ENCODE measurements at places on chromosomes 3 and 15. TPM values are rescaled to one million over a fixed set of nuclear protein-coding genes. Genes with fewer than 3 reads are reported as not detected.

GRCh38 chr3:138125548-138126221 lies 6.5 kb downstream of the A4GNT start:
- no peak for DNase-seq

DNA sequence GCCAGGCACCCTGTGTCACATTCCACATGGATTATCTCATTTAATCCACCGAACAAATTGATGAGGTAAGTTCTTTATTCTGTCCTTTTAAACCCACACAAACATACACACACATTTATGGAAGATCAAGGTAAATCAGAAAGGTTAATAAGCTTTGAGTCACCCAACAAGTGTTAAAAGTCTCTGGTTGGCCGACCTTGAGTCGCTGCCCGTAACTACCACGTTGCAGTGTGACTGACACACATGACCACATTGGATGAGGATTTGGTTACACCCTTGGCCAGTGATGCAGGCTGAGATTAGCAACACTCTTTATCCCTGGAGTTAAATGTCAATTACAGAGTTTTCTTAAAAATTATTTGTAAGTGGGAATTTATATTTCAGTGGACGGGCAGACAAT lies 19.2 kb downstream of the FOXP1 start:
- DNase-seq = no peak

- no peak for DNase-seq
Observed at GRCh38 chr3:169759256-169759655, 5.6 kb downstream of the TERC start.

DNA sequence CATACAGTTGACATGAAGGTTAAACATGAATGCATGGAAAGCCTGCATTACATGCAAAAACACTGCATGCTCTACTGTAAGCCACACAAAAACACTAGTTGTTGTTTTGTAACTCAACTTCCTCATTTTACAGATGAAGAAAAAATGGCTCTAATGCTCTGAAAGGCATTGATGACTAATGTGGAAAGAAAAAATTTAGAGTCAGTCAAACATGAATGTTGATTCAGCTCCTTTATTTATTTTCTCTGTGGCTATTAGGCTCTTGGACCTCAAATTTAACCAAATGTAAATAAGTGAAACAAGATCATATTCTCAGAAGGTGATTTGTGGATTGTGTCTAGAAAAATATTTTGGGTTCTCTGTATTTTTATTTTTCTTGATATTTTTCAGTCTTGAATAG lies 336.7 kb upstream of the ZNF717 start:
- no peak for DNase-seq

DNA sequence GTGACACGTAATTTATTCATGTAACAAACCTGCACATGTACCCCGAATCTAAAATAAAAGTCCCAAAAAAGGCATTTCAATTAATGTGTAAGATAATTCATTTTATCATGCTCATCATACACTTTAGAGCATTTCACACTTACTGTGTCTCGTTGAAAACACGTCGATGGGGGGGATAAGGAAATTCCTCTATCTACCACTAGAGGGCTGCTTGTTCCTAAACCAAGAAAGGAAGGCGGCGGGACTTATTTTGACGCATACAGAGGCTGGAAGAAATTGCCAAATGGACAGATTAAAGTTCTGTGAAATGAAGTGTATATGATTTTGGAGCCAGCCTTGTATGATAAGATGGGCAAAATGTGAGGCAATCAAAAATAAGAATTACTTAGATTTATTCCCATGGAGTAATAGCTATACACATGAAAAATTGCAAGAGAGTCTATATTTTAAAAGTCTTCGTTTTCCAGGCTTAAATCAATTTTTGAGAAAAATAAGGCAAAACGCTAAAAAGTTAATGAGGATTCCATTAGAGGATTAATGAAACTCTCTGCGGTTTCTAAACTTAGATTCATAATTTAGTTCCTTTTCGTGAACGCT lies 346.8 kb downstream of the CNTN3 start:
- no peak for DNase-seq

- no peak for DNase-seq
Observed at GRCh38 chr3:179536256-179536655, 26.5 kb upstream of the ACTL6A start.

DNA sequence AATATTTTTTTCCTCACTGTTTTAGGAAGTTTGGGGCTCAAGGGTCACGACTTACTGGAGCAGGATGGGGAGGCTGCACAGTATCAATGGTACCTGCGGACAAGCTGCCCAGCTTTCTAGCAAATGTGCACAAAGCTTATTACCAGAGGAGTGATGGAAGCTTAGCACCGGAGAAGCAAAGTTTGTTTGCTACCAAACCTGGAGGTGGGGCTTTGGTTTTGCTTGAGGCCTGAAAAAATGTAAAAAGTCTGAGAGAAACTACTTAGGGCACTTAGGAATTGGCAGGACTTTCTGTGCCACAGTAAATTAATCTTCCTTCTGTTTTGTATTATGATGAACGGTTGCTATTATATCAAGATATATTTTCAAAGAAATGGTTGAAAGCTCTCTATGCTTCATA lies 95.1 kb upstream of the FGF7 start:
- no peak for DNase-seq

GRCh38 chr3:25174251-25174650 lies 253.8 kb upstream of the RARB start:
- no peak for DNase-seq

- DNase-seq = no peak
Observed at GRCh38 chr3:161674402-161674801, 177.8 kb downstream of the OTOL1 start.

DNA sequence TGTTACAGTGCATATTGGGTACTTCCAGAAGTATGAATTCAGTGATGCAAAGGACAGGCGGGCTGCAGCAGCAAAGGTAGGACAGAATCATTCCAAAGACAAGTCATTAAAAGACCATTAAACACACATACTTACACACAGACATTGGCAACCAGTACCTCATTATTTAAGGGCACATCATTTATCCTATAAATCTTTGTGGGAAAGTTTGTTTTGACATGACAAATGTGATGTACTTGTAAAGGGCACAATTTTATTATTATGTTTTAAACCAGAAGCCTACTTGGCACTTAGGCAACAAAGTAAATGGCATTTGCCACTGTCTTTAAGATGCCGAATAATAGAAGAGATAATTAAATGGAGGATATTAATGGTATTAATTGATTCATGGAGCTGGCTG lies 22.7 kb downstream of the ARIH1 start:
- DNase-seq = no peak

DNA sequence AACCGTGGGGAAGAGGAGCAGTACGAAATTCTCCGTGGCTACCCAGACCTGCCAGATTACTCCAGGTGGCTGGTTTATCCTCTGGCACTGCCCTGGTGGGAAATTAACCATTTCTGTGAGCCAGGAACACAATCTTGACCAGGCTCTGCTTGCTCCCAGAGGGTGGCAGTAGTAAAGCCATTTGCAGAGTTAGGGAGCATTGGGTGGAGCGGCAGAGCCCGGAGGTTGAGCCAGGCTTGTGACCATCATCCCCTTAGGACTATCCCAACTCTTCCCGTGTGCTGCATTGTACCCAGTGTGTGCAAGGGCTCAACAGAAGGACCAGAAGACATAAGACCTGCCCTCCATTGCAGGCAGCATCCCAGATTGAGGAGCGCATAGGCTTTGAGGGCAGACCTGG lies 5.3 kb downstream of the KNG1 start:
- DNase-seq = no peak

Gene COL8A1
- total RNA-seq = 2.4 TPM

GRCh38 chr15:48896869-48897814 lies 19.2 kb downstream of the EID1 start:
- DNase-seq = no peak

- DNase-seq = no peak
Observed at GRCh38 chr3:159263750-159264553, 462.1 kb downstream of the MFSD1 start.

Gene HEXA
- 78.0 TPM for total RNA-seq

DNA sequence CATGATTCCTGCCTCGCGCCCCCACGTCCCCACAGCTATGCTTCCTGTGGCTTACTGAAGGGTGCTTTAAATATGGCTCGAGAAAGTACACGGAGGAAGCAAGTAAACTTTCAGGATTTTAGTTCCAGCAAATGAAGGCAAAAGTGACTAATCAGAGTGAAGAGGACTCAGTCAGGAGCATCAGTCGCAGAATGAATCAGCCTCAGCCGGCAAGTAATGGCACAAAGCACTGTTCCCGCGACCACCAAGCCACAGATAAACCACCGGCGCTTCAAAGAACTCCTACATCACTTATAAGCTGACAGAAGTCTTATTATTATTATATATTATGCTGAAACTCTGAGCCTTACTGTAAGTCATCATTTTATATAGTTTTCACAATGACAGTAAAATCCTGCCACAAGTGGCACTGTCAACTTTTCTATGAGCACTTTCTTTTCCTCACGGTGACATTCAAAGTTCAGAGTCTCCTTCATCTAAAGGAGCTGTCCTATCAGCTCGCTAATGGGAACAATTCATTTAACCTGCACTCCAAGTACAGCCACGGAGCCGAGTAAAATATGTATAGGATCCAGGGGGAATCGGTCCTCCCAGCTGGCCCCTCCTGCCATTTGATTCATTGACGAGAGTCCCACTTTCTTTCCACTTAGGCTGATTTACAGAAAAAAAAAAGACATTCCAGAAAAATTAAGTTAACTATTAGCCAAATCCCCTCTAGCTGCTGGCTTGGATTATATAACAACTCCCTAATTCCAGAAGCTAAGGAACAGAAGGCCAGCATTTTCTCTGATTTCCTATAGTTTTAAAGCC lies 217.0 kb upstream of the ICE2 start:
- DNase-seq = no peak

DNA sequence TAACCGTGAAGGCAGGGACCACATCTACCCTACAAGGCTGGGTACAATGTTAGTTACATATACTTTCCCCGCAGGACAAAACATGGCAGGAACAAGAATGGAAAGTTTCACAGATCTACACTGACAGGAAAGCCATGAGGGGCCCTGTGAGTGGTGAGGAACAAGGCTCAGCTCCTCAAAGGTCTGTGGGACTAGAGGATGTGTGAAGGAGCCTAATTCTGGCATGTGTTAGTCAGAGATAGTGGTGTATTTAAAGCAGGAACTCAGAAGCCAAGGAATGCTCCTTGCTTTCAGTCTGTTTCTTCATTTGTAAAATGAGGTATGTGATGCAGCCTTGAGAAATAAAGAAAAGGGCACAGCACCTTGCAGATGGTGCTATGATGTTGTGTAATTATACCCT lies 25.1 kb downstream of the ETV5 start:
- DNase-seq = no peak

GRCh38 chr3:141235661-141236171 lies 4.1 kb downstream of the PXYLP1 start:
- no peak for DNase-seq

Gene MTFMT
- 12.1 TPM for total RNA-seq
